MCF 10A (cell line): ENCODE measurements at places on chromosomes 4 and X.

DNA sequence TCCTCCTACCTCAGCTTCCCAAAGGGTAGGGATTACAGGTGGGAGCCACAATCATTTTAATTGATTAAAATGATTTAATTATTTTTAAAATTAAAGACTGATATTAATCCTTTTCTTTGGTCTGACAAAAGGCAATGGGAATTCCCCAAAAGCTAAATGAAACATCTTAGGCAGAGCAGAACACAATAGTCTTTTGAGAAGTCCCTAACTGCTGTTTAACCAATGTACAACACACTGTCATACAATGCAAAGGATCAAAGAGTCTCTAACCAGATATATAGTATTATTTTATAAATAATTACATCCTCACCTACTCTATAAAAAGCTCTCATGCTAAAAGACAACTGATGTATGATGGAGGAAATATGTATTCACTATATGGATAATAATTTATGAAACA, 47.0 kb downstream of the THAP9 start:
- peaks cover 16% of the 10 kb centered on the region for H3K36me3 ChIP-seq
- peaks cover 10% of the 10 kb centered on the region for H3K4me1 ChIP-seq
- no peaks in the 10 kb centered on the region for H3K27me3 ChIP-seq
- H3K27ac ChIP-seq: no peak overlapping the region
- no peak for DNase-seq

- no peak overlapping the region for H3K27ac ChIP-seq
- no peaks in the 10 kb centered on the region for H3K27me3 ChIP-seq
- no peak for DNase-seq
- H3K4me3 ChIP-seq: no peak overlapping the region
These were observed 1303.4 kb downstream of the TECRL start for GRCh38 chr4:63105839-63106238.

DNA sequence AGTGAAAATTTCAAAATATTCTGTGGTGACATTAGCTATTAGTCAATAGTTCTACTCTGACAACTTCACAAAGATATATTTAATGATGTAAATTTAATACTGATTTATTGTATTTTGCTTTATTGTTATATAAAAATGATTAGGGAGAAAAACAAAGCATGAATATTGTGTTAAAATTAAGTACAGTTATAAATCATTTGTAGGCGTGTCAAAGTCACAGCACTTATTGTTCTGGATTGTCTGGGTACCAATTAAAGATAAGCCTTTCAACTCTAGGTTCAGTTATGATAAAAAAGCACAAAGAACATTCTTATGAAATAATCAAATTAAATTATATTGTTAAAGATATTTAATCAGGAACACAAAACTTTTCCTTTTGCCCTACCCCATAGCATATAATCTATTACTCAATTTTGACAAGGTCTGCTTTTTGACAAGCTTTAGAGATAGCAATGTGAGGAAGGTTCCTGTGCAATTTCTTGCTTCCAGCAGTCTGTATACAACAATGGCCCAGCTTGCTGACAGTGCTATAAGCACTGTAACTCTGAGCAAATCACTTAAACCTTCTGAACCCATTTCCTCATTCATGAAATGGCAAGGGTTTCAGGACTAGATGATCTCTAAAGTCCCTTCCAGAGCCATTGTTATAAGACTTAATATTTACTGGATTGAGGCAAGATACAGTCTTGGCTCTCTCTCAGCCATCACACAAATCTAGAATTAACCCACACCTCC, 910.3 kb upstream of the LCORL start:
- DNase-seq: no peak
- no peaks in the 10 kb centered on the region for H3K27me3 ChIP-seq
- no peaks in the 10 kb centered on the region for H3K4me1 ChIP-seq

GRCh38 chrX:110252711-110253110, 65.2 kb downstream of the AMMECR1 start:
- peaks cover 66% of the 10 kb centered on the region for H3K27me3 ChIP-seq
- no peak for DNase-seq
- H3K27ac ChIP-seq: no peak overlapping the region
- no peaks in the 10 kb centered on the region for H3K36me3 ChIP-seq
- H3K4me1 ChIP-seq: peaks cover 8% of the 10 kb centered on the region

DNA sequence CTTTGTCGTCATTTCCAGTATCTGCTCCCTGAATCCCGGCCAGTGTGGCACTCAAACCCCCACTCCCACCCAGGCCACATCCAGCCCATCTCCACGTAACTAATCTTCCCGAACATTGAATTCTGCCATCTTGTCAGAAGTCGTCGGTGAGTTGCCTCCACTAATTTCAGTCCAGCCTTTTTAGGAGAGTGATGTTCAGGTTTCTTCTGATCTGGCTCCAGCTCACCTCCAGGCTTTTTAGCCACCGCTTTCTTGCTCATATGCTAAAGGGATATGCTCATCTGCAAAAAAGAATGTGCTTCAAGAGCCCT, 1.3 kb downstream of the TMEM165 start:
- peak; percentile 27 for DNase-seq
- H3K36me3 ChIP-seq: peaks cover 60% of the 10 kb centered on the region
- H3K4me1 ChIP-seq: peaks cover 28% of the 10 kb centered on the region

DNA sequence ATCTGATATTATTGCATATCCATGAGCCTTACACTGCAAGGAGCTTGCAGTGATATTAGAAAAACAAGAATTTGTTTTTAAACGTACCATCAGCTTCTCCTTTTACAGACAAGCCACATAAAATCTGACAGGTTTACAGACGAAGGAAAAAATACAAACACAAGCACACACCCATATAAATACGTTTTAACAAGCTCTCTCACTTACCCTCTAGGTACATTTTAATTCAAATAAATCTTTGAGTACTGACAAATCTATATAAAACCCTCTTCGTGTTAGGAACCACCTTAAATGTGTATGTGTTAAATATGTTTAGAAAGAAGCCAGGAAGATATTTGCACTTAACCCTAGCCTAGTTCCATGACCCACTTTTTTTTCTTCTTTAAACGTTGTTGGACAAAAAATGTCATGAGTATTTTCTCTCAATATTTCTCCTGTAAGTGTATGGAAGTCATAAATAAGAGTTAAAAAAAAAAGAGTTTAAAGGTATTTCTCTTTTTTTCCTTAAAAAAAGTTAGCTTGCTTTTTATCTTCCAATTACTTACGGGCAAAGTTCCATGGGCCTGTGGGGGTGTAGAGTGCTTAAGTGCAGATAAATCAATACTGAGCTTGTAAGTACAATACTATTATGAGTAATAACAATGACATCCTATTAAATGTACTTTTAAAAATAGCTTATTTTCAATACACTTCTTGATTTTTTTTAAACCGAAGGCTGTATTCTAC, 1.5 kb downstream of the ARAP2 start:
- H3K4me1 ChIP-seq: peaks cover 16% of the 10 kb centered on the region
- peak overlapping the region; percentile 92 for H3K27ac ChIP-seq
- DNase-seq: peak; percentile 14
- H3K36me3 ChIP-seq: no peaks in the 10 kb centered on the region
- peak overlapping the region; percentile 90 for H3K4me3 ChIP-seq

DNA sequence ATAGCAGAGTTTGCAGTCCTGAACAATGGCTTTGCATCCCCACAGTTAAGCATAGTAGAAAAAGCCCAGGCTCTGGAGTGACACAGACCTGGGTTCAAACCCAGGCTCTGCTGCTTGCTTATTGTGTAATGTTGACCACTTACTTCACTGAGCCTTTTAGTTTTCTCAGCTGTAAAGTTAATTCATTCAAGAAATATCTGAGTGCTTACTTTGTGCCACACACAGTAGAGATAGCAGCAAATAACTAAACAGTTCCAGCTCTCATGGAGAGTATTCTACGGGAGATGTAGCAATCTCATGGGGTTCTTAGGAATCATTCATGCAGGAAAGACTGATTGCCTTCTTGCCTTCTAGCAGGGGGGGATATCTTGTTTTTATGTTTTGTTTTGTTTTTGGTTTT, 63.2 kb downstream of the SLC9A6 start:
- H3K4me1 ChIP-seq: no peaks in the 10 kb centered on the region
- peaks cover 5% of the 10 kb centered on the region for H3K36me3 ChIP-seq
- H3K4me3 ChIP-seq: no peak overlapping the region
- DNase-seq: no peak

GRCh38 chr4:173509036-173510001, 20.7 kb downstream of the HAND2 start:
- H3K36me3 ChIP-seq: no peaks in the 10 kb centered on the region
- peaks cover 26% of the 10 kb centered on the region for H3K27me3 ChIP-seq
- DNase-seq: no peak
- no peak overlapping the region for H3K4me3 ChIP-seq
- no peak overlapping the region for H3K27ac ChIP-seq

- H3K36me3 ChIP-seq: no peaks in the 10 kb centered on the region
- no peak for DNase-seq
- no peaks in the 10 kb centered on the region for H3K27me3 ChIP-seq
These were observed 1962.4 kb upstream of the TENM3 start for GRCh38 chr4:180280726-180281297.
